Stimulated activated CD8-positive, alpha-beta memory T cell treated with anti-CD3 and anti-CD28 coated beads, Interleukin-15, amount 100 ng/mL, for 48 hours (primary cell): ENCODE measurements at places on chromosomes 11 and 22.

DNA sequence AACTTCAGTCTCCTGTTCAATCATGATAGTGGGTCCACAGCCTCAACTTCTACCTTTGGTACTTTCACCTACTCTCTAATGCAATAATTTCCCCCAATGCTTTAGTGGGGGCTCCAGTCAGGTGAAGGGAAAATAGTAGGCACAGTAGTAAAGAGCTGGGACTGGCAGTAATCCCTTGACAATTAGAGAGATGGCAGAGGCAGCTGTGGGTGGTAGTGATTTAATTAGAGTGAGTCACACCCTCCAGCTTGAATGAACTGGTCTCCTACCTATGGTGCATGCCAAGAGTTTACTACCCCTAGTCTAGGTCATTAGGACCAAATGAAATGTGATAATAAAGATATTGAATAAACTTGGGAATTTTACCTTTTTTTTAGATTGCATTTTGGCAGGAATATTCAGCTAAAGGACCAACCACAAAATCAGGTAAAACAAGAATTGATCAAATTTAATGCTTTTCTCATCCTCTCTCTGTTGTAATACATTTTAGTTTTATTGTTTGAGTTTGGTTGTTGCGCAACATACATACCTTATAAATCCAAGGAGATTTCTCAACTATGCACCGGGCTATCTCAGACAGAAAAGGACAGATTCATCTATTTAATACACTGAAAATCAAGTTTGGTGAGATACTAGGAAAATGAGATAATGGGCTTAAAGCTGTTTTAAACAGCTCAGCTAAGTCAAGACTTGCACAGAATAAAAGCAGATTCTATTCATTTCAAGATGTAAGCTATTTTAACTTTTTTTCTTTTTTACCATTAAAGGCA, 9.0 kb downstream of the PRRG4 start:
- DNase-seq: no peak

- DNase-seq: no peak
Measured at GRCh38 chr11:38019072-38019775, 1421.2 kb upstream of the RAG2 start.

DNA sequence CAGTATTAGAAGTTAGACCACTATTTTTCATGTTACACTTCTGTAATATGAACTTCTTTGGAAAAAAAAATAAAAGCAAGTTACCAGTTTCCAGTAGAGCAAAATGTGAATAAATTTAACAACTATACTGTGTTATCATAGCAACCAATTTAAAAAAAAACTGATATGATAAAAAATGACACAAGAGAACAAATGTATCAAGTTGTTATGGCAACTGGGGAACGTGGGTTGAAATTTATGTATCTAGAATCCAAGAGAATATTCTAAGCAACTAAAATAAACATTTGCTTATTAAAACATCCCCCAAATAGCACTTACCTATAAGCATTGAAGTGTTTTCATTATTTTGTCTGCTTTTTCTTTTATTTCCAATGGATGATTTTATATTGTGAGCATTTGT, 442.4 kb downstream of the DLG2 start:
- DNase-seq: no peak

GRCh38 chr11:126997196-126997595, 3.4 kb downstream of the KIRREL3 start:
- DNase-seq: no peak

GRCh38 chr11:10639350-10639749, 54.2 kb downstream of the IRAG1 start:
- DNase-seq: no peak

DNA sequence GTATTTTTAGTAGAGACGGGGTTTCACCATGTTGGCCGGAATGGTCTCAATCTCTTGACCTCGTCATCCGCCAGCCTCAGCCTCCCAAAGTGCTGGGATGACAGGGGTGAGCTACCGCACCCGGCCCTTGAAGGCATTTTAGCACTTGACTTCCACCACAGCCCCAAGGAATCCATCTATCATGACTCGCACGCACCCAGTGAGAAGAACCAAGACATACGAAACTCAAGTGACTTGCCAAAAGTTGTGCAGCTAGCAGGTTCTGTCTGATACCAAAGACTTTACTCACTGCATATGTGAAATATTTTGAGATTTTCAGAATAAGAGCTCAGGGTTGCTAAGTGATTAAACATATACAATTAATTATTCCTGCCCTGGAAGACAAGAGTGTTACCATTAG, 21.0 kb downstream of the FLI1 start:
- DNase-seq: no peak

GRCh38 chr22:46055181-46055875, 78.4 kb upstream of the WNT7B start:
- no peak for DNase-seq

DNA sequence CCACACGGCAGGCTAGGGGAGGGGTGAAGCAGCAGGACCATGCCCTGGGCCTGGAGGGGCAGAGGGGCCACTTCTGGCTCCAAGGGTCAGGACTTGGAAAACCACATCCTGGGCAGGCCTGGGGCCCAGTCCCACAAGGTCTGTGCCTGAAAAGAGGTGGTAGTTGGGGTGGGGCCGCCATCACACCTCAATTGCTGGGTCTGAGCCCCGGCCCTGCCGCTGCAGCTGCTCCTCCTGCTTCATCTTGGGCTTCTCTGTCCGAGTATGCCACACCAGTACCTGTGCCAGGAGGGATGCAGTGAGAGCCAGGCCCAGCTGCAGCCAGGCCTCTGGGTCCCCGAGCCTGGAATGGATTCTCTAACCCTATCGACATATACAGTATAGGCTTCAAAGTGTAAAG, 2.5 kb downstream of the ROM1 start:
- DNase-seq: no peak

DNA sequence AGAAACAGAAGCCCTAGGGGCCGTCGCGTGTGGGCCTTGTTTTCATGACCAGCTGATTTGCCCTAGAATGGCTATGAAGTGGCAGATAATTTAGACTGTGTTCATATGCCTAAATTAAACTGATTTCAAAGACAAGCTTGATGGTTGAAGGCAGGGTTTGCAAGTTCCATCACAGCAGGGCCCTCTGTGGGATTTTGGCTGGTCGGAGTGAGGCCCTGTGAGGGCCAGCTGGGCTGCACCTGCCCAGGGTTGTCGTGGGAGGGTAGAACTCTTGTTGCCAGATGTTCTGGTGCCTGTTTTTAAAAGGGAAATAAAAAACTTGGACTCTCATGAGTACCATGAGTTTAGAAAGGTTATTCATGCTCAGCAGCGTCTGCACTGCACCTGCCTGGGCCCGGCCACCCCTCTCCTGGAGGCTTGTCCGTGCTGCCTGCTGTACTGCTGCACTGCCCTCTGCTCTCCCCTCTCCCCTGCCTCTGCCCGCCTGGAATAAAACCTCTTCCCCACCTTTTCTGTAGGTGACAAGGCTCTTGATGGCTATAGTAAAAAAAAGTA, 44.1 kb downstream of the AP2A2 start:
- DNase-seq: no peak

DNA sequence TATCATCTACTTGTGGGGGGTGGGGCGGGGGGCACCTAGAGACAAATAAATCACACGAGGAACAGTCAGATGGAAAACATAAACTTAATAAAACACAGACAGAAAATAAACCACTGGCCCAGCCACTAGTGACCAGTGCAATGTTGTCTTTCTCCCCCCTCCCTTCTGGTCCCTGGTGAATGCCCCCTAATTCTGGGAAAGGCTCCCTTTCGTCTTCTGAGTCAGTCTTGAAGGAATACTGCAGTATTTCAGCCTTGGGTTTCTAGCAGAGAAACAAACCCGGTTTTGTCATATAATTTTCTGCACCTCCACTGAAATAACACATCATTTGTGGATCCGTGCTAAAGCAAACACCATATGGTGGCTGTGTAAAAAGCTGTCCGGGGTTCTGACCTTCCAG, 101.7 kb downstream of the ABTB2 start:
- DNase-seq: no peak

DNA sequence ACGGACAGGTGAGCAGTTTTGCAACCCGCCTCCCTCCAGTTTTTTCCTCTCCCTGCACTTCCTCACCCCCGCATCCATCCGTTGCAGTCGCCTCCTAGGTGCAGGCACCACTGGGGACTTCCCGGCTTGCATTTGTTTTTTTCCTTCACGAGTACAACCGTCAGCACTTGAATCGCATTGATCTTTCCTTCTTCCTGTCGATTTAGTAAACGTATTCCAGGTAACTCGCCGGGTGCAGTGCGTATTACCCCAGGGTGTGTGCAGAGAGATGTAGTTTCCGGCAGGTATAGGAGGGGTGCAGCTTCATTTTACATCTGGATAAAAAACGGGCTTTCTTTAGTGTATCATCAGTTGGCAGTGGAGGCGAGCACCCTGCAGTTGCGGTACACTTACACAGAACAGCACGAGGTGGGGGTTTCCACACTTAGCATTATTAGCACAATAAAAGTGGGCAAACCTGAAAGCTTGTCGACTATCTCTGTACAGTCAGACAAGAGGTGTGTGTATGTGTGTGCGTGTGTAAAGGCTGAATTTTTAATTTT, at the start of gene SORL1-AS1:
Gene SORL1-AS1 (minus strand): TSS at position 359 of the 542 bp plus-strand sequence.
- DNase-seq: no peak

DNA sequence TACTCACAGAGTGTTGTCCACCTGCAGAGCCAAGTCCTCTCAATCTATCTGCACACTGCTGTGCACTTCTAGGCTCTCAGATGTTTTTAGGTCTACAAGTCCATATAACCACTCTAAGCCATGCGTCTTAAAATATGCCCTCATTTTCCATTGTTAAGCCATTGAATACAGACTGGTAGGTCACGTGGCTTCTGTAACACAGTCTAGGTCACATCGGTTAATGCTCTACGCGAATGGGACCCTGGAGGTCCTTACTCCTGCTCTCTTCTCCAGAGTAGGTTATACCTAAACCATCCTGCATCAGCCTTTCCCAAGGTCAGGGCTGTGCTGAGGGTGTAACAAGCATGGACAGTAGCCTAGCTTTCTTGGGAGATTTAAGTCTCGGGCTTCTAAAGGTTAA, 819 bp downstream of the JAML start:
- DNase-seq: no peak

DNA sequence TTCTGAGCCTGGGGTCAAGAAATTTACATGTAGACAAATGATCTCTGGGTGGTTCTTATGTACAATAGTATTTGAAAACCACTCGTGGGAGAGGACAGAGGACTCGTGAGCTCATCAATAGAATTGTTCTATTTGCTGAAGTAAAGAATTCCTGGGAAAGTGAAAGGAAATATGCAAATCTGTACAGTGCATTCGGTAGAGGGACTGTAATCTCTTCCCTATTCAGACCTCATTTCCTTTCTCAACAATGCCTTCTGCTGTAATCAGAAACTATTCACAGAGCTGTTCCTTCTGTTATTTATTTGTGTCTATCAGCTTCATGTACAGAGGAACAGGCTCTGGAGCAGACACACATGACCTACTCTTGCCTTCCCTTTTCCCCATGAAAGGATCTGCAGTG, 709.4 kb upstream of the KIRREL3 start:
- DNase-seq: no peak

GRCh38 chr11:45087086-45087899, 59.1 kb upstream of the PRDM11 start:
- DNase-seq: no peak

DNA sequence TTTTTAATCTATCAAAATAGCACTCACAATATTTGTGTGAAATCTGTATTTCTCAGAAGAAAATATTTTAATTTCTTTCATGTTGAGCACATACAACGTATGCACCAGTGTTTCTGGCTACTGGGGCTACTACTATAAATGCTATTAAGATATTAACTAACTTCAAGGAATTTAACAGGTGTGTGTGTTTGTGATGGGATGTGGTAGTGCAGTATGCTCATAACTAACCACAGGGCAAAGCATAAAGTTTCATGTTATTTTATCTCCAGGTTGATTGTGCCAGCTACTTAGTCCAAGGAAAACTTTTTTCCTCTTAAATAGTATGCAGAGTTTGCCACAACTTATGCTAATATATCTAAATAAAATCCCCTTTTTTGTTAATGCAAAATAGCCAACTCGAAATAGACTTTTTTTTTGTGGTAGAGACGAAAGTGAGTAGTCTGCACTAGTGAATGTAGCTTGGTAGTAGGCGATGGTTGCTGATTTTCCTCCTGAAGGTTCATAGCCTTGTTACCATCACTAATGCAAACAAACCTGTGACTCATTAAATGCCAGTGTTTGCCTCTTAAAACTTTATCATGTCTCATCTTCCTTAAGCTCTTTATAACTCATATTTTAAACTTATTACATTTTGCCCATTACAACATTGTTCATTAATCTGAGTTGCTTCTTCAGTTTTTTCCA, 565.5 kb upstream of the ANO3 start:
- no peak for DNase-seq

- no peak for DNase-seq
Measured at GRCh38 chr22:26586556-26587325, 3.2 kb downstream of the TPST2 start.

DNA sequence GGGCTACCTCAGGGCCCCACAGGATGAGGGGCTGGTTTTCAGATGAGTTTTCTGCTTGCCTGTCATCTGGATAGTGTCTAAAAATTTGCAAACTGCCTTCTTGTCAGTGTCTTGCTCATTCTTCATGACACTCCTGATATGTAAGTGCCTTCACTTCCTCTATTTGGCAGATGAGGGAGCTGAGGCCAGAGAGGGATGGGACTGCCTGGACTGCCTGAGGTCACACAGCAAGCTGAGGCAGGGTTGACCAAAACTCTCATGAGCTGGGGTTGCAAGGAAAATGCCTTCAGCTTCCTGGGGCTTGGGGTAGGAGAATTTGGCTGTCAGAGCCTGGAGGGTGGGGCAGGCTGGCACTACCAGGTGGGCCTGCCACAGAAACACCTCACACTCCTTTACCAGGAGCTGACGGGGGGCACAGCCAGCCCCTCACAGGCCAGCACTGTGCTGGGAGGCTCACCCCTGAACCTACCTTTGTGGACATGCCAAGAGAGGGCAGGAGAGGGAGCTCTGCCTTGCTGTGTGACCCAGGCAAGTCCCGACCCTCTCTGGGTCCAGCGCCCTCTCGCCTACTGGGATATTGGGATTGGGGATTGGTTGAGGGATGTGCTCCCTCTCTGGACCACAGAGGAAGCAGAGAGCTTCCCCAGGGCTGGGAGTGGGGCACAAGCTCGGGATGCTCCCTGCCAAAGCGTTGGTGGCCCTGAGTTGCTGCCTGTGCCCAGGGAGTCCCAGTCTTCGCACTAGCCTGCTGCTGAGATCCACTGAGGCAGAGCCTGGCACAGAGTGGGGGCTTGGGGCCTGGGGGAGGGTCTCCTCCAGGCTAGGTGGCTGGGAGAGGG, 1.9 kb upstream of the P2RY6 start:
- no peak for DNase-seq

- no peak for DNase-seq
Measured at GRCh38 chr11:36588099-36588498, 6.2 kb upstream of the IFTAP start.

DNA sequence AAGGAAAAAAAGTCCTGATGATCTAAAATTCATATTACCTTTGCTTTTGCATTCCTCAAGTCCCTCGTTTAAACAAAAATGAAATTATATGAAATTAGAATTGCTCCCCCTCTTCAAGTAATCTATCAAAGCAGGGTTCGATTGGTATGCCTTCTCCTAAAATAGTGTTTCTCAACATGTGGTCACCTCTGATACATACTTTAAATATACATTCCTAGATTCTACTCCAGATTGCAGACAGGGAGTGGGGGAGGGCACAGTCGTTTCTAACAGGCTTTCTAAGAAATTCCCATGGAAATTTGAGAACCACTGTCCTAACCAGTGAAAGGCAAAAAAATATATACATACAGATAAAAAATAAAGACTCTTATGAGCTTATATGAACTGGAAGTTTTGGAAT, 22.6 kb upstream of the IRAG1 start:
- DNase-seq: no peak
